Large intestine (tissue), 12 donors: ENCODE measurements at places on chromosomes 11 and 22. TPM values are rescaled to one million over a fixed set of nuclear protein-coding genes. Genes with fewer than 3 reads are reported as not detected.

DNA sequence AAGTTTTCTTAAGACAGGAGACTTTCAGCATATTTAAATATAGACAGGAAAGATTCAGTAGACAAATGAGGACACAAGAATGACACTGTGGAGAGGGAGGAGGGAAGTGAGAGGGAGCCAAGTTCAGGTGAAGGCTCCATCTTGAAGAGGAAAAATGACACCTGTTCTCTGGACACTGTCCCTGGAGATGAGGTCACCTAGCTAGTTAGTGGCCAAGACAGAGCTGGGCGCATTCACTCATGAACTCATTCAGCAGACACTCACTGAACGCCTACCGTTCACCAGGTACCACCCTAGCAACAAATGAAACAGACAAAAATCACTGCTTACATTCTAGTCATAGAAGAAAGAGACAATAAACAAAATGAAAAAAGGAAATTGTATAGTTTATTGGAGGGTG lies 103.3 kb upstream of the PARVA start:
- H3K36me3 ChIP-seq, result no peaks in the 10 kb centered on the region
- no peak overlapping the region for H3K4me3 ChIP-seq
- H3K4me1 ChIP-seq, result peaks cover 5% of the 10 kb centered on the region

DNA sequence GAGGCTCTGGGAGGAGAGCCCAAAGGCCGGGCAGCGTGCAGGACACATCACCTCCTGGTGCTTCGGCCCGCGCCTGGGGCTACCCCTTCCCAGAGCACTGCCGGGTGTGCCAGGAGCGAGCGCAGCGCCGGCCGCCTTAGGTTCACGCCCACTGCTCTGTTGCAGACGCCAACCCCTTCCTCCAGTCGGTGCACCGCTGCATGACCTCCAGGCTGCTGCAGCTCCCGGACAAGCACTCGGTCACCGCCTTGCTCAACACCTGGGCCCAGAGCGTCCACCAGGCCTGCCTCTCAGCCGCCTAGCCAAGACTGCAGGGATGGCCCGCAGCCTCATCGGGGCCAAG lies 79.0 kb downstream of the MED15 start:
- no peaks in the 10 kb centered on the region for H3K27me3 ChIP-seq
- H3K4me3 ChIP-seq, result no peak overlapping the region
- H3K27ac ChIP-seq, result no peak overlapping the region
- H3K4me1 ChIP-seq, result no peaks in the 10 kb centered on the region

GRCh38 chr22:37294747-37295146 lies 12.4 kb downstream of the CYTH4 start:
- no peak overlapping the region for H3K27ac ChIP-seq
- H3K27me3 ChIP-seq, result no peaks in the 10 kb centered on the region
- H3K4me1 ChIP-seq, result no peaks in the 10 kb centered on the region
- H3K36me3 ChIP-seq, result no peaks in the 10 kb centered on the region
- DNase-seq, result no peak
- H3K4me3 ChIP-seq, result no peak overlapping the region

DNA sequence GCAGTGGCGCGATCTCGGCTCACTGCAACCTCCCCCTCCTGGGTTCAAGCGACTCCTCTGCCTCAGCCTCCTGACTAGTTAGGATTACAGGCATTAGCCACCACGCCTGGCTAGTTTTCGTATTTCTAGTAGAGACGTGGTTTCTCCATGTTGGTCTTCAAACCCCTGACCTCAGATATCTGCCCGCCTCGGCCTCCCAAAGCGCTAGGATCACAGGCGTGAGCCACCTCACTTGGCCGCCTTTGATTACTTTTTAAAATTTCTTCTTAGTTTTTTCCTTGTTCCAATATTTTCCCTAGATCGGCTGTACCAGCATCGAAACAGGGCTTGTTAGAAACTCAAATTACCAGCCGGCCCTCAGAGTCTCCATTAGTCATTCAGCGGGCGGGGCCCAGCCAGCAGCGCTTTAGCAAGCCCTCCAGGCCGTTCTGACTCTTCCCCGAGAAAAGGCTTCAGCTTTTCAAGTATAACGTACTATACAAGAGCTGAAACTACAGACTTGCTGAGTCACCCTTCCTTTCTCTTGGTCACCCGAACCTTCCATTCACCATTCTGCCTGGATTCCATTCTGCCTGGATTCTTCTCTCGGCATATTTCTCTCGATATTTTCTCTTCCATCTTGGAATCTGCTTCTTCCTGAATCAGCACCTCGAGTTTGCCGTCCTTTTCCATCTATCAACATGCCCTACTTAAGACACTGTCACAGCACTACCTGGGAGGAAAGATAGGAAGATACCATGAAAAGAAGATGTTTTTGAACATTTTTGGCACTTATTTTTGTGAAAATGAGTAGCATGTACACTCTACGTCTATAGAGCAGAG lies 6.7 kb upstream of the CAPRIN1 start:
- no peak overlapping the region for H3K4me3 ChIP-seq
- DNase-seq, result no peak
- H3K4me1 ChIP-seq, result no peaks in the 10 kb centered on the region
- no peaks in the 10 kb centered on the region for H3K27me3 ChIP-seq
- H3K27ac ChIP-seq, result no peak overlapping the region

OR5P2 gene
- polyA plus RNA-seq, result not detected

PIH1D2 gene
- polyA plus RNA-seq, result 1.6 TPM

DNA sequence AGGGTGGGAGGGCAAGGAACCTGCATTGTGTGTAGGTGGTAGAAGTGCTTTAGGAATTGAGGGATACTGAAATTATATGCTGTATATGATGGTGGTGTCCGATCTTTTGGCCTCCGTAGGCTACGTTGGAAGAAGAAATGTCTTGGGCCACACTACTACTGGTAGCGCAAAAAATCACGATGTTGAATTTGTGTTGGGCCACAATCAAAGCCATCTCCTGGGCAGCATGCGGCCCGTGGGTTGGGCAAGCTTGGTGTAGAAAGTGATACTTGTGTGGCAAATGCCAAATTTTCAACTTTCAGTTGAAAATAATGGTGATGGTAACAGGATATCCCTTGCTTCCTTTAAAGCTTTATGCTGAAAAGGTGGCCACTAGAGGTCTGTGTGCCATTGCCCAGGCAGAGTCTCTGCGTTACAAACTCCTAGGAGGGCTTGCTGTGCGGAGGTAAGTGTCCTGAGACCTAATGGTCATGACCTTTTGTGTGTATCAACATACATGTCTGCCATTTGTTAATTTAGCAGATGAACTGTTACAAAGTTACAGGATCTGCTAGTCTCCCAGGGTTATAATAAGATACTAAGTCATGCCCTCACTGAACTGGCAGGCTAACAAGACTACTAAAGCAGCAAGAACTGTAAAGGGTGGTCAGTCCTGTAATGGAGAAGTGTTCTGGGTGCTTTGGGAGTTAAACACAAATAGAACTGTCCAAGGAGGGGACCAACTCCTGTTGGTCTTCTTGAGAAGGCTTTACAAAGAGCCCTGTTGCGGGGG lies 2.9 kb downstream of the RPS3 start:
- peaks cover 15% of the 10 kb centered on the region for H3K4me1 ChIP-seq
- H3K36me3 ChIP-seq, result peaks cover 62% of the 10 kb centered on the region
- no peak overlapping the region for H3K4me3 ChIP-seq
- no peak overlapping the region for H3K27ac ChIP-seq
- no peaks in the 10 kb centered on the region for H3K27me3 ChIP-seq
